Umbilical cord (tissue), 2 donors: ENCODE measurements at places on chromosomes 6 and 20.

- no peak for DNase-seq
Observed at GRCh38 chr6:44527583-44528369, 140.3 kb downstream of the CDC5L start.

GRCh38 chr20:32440758-32441078 is 82.6 kb downstream of the ASXL1 start:
- DNase-seq, result no peak

GRCh38 chr6:153595903-153596302 is 443.1 kb upstream of the OPRM1 start:
- DNase-seq, result no peak

- peak; percentile 49 for DNase-seq
Observed at GRCh38 chr6:80519811-80520594, 413.5 kb downstream of the BCKDHB start.

- DNase-seq, result no peak
Observed at GRCh38 chr6:46899659-46900058, 22.1 kb downstream of the ADGRF5 start.

DNA sequence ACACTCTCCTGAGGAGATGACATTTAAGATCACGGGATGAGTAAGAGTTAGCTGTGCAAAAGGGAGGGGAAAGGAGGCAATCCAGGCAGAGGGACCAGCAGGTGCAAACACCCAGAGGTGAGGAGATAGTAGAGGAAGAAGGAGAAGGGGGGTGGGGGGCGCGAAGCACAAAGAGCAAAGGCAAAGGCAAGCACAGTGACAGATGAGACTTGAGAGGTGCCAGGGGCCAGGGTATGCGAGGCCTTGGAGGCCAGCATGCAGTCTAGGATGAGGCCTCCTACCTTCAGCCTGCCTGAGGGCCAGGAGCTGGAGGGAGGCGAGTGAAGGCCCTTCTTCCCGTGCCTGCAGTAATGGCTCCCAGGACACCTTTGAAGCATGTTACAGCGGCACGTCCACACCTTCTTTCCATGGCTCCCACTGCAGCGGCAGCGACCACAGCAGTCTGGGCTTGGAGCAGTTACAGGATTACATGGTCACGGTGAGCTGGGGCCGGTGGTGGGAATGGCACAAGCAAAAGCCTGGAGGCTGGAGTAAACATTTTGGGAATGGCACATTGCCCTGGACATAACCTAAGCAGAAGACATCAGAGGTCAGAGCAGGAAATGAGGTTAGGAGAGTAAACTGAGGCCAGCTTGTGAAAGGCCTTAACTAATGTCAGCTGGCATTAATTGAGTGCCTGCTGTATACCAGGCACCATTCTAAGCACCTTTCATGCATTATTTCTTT is 18.6 kb downstream of the CCM2L start:
- no peak for DNase-seq

- DNase-seq, result peak; percentile 84
Observed at GRCh38 chr6:108020472-108021116, 53.9 kb downstream of the OSTM1 start.

GRCh38 chr6:84458271-84458670 is 230.8 kb upstream of the CEP162 start:
- no peak for DNase-seq

- DNase-seq, result no peak
Observed at GRCh38 chr6:3005874-3006273, 6.2 kb downstream of the NQO2 start.

- peak; percentile 22 for DNase-seq
Observed at GRCh38 chr6:156160007-156160794, 617.0 kb upstream of the ARID1B start.

DNA sequence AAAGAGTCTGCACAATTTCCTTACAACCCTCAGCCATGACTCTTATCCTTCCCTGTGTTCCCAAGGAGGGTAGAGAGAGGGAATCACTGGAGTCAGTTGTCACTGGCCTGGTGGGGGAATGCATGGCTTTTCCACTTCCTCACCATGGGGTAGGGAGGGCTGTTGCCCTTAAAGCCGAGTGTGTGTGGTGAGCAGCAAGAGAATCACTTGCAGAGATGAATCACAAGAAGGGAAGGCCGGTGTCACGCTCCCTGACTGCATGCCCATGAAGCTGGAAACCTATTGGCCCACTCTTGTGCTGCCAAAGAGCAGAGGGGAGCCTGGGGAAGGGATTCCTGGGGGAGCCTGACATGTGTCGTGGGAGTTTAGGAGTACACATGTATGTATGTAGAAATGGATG is 18.1 kb upstream of the BMP6 start:
- DNase-seq, result no peak

- peak; percentile 48 for DNase-seq
Observed at GRCh38 chr6:45650524-45651135, 272.9 kb upstream of the SUPT3H start.

- DNase-seq, result no peak
Observed at GRCh38 chr20:3973705-3974104, 41.7 kb downstream of the RNF24 start.

DNA sequence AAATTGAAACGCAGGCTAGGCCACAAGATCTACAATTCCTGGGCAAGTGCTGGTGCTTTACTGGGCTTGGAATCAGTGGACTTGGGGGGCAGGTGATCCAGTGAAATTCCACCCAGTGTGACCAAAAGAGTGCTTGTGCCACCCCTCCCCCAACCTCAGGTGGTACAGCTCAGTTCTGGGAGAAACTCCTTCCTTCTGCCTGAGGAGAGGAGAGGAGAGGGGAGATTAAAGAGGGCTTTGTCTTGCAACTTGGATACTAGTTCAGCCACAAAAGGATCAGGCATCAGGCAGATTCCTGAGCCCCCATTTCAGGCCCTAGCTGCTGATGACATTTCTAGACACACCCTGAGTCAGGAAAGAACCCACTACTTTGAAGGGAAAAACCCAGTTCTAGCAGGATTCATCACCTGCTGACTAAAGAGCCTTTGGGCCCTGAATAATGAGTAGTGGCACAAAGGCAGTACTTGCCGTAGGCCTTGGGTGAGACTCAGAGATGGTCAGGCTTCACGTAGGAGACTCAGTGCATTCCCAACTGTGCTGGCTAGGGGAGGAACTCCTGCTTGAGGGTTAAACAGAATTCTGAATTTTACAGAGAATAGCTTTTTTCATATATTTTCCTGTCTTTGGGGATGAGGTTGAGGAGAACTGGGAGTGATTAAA is 446.7 kb downstream of the BMP2 start:
- no peak for DNase-seq

- no peak for DNase-seq
Observed at GRCh38 chr6:285030-285771, 7.1 kb upstream of the DUSP22 start.

DNA sequence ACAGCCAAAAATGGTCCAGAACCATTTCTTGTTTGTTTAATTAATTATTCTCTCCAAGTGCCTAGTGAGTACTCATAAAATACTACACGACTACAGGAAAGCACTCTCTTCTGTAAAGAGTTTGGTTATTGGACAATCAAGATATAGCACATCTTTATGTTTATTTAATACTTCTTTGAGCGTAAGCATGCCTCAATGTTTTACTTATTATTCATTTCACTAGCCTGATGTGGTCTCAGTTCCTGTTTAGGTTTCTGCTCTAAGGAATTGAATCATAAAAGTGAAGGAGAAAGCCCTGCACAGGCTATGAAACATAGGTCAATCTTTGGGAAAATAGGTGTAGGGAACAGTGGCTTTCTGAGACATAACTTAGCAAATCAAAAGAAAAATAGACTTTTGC is 45.9 kb upstream of the AIG1 start:
- no peak for DNase-seq

DNA sequence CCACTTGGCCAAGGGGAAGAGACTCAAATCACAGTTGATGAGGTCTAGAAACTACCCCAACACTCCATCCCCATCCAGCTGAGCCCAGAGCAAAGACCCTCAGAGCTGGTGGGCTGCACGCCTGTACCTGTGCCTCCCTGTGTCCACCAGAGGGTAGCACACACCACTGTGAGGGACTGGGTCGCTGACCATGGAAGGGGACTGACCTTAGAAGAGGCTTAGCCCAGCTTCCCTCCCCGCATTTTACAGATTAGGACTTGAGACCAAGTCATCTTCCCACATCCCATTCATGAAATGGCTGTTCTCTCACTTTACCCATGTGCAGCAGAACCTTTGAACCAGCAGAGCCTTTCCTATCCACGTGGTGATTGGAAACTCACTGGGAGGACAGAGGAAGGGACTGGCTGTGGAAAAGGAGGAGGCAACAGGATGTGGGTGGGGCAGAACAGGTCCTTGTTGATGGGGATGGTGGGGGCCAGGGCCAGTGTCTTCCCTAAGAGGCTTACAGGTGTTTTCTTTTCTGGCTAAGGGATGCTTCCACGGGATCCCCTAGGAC is 44.3 kb downstream of the CPXM1 start:
- DNase-seq, result no peak

GRCh38 chr20:22653658-22654642 is 69.6 kb upstream of the FOXA2 start:
- no peak for DNase-seq

- DNase-seq, result no peak
Observed at GRCh38 chr6:131029626-131030297, 33.3 kb downstream of the EPB41L2 start.

DNA sequence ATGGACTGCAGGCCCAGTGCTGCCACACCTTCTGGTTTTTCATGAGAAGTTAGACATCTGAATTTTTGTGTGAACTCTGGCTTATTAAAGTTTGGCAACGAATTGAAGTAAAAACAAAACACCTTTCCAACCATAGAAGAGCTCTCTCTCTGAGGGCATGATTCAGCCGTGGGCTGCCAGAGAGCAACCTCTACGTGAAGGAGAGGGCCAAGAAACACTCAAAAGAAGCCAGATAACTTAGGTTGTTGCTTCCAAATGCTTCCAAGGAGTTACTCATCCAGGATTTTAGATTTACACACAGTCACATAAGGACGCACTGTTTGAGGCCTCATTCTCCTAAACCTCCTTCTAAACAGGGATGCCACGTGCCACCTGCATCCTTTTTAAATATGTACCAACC is 65.5 kb downstream of the NRN1 start:
- DNase-seq, result no peak

- DNase-seq, result no peak
Observed at GRCh38 chr20:7094438-7094997, 327.0 kb downstream of the BMP2 start.

DNA sequence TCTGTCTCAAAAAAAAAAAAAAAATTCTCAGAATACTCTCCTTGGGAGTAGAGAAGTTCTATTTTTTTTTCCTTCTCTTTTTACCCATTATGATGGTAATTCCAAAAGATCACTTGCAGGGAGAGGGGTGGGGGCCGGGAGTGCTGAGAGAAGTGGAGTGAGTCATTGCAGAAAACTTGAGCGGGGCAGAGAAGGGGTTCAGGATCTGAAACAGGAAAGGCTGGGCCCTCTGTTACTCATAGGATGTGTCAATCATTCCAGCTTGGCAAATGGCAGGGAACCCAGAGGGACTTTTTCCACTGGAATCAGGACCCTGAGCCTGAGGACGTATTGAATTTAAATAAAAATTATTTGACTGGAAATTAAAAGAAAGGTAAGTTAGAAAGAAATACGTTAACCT is 111.4 kb upstream of the ARMC2 start:
- DNase-seq, result peak; percentile 82

GRCh38 chr20:13402171-13402760 is 181.2 kb downstream of the ISM1 start:
- DNase-seq, result no peak

GRCh38 chr20:55830121-55830827 is 175.0 kb downstream of the CBLN4 start:
- DNase-seq, result peak; percentile 45

DNA sequence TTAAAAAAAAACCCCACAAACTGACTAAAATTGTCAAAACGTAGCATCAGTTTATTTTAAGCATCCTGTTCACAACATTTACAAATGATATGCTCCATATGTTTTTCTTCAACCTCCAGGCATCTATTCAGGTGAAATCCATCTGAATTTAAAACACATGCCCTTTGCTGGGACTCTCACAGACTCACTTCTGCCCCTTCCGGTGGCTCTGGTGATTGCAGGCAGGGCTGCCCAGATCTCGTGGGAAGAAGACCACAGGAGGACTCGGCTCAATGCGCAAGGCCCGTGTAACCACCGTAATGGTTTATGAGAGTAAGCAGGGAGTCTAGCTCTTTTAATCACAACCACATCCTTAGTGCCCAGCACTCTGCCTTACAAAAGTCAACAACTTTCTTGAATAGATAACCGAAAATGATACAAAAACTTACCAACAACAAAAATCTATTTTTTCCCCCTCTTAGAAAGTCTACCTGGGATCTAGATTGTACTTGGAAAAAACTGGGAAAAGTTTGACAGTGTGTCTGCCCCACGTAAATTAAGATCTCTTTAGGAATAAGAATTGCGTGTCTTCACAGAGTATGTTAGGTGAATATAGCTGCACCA is 139.1 kb downstream of the KIF16B start:
- peak; percentile 18 for DNase-seq

GRCh38 chr6:81762132-81762531 is 9.7 kb upstream of the TENT5A start:
- peak; percentile 66 for DNase-seq

DNA sequence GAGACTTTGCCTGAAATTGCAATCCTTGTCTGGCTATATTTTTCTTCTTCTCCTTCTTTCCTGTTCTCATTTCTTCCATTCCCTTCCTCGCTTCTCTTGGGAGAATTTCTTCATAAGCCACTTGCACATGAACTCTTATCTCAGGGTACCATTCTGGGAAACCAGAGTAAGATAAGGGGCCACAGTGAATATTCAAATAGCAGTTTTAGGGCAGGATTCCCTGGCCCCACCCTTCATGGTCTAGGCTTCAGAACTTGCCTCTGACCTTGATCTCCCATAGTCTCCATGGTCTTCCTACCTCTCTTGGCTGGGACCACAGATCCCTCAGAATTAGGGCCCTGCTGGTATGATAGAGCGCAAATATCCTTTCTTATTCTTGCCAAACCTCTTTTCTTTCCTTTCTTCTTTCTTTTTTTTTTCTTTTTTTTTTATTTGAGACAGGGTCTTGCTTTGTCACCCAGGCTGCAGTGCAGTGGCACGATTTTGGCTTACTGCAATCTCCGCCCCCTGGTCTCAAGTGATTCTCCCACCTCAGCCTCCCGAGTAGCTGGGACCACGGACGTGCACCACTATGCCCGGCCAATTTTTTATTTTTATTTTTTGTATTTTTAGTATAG is 123.0 kb upstream of the CITED2 start:
- DNase-seq, result no peak

GRCh38 chr6:33183071-33183683 is 9.1 kb downstream of the COL11A2 start:
- DNase-seq, result no peak

- DNase-seq, result peak; percentile 37
Observed at GRCh38 chr6:37483917-37484785, 15.5 kb downstream of the CCDC167 start.

DNA sequence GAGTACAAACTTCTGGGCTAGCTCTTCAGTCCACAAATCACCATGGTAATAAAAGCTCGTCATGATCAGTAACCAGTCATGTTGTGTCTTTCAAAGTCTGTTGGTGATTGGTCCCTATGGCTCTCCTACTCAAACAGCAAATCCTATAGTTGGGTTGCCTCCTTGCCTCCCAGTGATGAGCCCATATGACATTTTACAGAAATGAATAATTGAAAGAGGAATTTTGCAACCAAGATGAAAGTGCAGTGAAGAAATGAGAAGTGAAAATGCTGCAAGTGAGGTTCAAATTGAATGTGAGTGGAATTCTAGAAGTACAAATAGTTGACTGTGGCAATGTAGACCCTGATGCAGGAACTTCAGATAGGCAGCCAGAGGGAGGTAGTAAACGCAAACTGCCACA is 5.1 kb upstream of the SIRPD start:
- no peak for DNase-seq
